ENCODE measurements at places on chromosomes 1 and 21.

DNA sequence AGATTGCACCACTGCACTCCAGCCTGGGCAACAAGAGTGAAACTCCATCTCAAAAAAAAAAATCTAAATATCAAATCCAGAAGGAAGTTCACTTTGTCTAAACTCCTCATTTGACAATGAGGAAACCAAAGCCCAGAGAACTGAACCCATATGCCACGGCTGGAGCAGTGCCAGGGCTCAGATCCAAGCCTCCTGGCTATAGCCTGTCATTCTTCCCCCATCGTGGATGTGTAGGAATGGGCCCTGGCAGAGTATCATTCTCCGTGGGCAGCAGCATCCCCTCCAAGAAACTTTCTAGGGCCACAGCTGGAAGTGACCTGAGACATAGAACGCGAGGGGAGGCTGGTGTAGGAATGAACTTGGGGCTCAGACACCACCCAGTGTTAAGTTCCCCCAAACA lies 47.2 kb downstream of the CAPN9 start:
- DNase-seq = no peak

GRCh38 chr21:45410151-45410864 lies 5.3 kb downstream of the COL18A1 start:
- DNase-seq = no peak

DNA sequence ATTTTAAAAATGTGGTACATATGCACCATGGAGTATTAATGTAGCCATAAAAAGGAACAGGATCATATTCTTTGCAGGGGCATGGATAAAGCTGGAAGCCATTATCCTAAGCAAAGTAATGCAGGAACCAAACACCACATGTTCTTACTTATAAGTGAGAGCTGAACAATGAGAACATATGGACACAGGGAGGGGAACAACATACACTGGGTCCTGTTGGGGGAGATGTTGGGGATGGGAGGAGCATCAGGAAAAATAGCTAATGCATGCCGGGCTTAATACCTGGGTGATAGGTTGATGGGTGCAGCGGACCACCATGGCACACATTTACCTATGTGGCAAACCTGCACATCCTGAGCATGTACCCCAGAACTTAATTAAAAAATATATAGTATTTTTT lies 352.5 kb upstream of the KAZN start:
- no peak for DNase-seq

- no peak for DNase-seq
These were observed 113.1 kb downstream of the RHOU start for GRCh38 chr1:228848406-228848805.
